ENCODE measurements at places on chromosomes 13 and 19. TPM values are rescaled to one million over a fixed set of nuclear protein-coding genes. Genes with fewer than 3 reads are reported as not detected.

- DNase-seq: no peak
Measured at GRCh38 chr13:94813920-94814475, 101.7 kb upstream of the SOX21 start.

The APC2 gene
- 0.02 TPM for total RNA-seq

The POU2F2 gene
- 0.02 TPM for total RNA-seq

DNA sequence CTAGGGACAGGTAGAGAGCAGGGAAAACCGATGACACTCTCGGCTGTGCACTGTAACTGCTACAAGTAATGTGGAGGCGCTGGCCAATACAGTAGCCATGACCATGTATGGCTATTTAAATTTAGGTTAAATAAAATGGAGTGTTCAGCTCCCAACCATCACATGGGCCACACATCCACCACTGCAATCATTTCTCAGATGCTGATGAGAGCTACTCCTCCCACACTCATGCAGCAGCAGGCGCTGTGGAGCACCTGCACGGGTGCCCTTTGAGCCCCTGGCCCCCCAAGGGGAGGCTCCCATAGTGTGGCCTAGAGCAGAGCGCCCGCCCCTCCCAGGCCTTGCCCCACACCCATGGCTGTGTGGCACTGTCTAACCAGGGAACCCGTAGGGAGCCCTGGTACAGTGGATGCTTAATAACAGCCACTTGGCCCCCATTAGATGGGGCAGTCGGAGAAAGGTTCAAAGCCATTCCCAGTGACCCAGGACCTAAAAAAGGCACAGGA, 6.0 kb downstream of the ACP4 start:
- DNase-seq: no peak

GRCh38 chr19:57282011-57282643, 1.8 kb downstream of the ZNF460 start:
- no peak for DNase-seq

DNA sequence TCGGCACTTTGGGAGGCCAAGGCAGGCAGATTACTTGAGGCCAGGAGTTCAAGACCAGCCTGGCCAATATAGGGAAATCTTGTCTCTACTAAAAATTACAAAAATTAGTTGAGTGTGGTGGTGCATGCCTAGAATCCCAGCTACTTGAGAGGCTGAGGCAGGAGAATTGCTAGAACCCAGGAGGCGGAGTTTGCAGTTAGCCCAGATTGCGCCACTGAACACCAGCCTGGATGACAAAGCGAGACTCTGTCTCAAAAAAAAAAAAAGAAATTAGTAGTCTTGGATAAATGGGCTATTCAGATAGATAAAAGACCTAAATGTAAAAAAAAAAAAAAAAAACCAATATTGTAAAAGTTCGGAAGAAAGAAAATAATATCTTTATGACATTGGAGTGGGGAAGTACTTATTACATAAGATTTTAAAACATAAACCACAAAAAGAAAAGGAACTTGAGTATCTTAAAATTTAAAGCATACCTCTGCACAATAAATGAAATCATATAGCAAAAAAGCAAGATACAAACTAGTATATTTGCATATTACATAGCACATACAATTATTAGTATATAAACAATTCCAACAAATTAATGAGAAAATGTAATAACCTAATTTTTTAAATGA, 26.7 kb upstream of the RNASEH2B start:
- no peak for DNase-seq

DNA sequence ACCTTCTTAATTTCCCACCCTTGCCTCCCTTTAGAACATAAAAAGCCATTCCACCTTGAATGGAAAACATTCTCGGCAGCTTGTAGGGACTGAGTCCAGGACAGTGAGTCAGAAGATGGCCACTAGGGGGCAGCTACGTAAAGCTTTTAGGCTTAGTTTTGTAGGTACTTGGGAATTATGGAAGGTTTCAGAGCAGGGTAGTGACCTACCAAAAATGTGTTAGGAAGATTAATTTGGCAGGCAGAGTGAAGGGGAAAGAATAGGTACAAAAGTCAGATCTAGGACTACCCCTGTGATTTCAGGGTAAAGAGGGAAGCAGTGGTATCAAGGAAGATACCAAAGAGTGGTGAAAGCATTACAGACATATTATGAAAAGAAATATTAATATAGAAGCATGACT, 198.4 kb downstream of the NDFIP2 start:
- DNase-seq: peak; percentile 46

- DNase-seq: no peak
Measured at GRCh38 chr19:19524053-19524452, 4.7 kb upstream of the YJEFN3 start.

- DNase-seq: no peak
Measured at GRCh38 chr13:28299916-28300315, 161.6 kb downstream of the PAN3 start.

The ANKRD27 gene
- total RNA-seq: 27.6 TPM

DNA sequence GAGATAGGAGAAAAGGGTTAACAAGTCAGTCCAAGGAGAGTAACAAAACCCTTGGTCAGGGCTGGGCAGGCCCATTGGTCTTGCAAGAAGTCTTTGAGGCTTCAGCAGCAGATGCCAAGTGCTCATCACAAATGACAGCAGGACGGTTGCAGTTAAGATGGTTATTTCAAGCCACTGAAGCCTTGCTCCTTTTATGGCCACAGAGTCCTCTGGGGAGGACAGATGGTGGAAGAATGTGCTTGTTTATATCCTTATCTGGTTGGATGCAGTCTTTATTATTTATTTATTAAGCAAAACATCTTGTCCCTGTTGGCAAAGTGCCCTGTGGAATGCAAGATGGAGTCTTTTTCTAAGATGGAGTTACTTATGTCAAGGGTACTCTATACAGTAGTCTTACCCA, 19.2 kb upstream of the ZNF331 start:
- DNase-seq: no peak

DNA sequence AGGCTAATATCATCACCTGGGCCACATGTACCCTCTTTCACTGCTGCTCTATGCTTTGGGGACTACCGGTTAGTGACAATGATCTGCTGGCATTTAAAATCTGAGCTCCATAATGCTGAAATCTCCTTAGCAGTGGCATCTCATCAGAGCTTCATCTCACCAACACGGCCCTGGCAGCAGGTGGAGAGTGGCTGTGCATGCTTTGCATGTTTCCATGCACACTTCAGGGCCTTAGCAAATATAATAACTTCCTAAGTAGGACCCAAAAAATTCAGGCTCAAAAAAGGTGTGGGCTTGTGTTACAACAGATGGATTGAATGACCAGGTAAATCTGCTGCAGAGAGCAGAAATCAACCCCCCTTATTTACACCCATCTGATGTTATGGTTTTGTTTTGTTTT, 55.2 kb downstream of the ALOX5AP start:
- DNase-seq: no peak

GRCh38 chr13:114166381-114167131, 12.5 kb upstream of the CFAP97D2 start:
- DNase-seq: no peak

- DNase-seq: peak; percentile 38
Measured at GRCh38 chr13:33744589-33745369, 73.2 kb upstream of the RFC3 start.

GRCh38 chr13:35857769-35858168, 273.4 kb downstream of the DCLK1 start:
- DNase-seq: no peak

The ZNF358 gene
- 37.5 TPM for total RNA-seq

DNA sequence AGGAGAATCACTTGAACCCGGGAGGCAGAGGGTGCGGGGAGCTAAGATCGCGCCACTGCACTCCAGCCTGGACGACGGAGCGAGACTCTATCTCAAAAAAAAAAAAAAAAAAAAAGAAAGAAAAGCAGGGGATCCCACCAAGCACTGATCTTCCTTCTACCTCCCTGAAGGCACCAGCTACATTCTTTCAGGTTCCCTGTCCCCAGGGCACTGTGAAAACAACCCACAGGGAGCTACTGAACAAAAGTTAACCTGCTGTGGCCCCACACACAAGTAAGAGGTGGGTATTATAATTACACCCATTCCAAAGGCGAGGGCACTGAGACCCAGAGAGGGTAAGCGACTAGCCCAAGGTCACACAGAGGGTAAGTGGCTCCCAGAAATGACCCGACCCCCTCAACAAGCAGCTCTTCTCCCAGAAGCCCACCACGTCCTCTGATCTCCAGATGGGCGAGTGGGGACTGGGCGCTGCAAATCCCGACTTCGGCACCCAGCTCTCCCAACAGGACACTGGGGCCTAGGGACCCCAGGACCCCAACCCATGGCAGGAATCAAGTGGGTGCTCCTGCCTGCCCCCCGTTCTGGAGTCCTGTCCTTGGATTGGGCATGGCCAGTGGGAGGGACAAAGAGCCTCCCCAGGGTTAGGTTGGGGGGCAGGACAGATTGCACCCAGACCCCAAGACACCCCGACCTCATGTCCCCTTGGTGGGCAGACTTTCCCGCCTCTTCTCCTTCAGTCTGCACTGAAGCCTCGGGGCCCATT, 2.4 kb downstream of the LMNB2 start:
- DNase-seq: no peak

- no peak for DNase-seq
Measured at GRCh38 chr13:80957019-80957655, 616.2 kb upstream of the SPRY2 start.

- peak; percentile 9 for DNase-seq
Measured at GRCh38 chr13:71320452-71320851, 546.6 kb downstream of the DACH1 start.

DNA sequence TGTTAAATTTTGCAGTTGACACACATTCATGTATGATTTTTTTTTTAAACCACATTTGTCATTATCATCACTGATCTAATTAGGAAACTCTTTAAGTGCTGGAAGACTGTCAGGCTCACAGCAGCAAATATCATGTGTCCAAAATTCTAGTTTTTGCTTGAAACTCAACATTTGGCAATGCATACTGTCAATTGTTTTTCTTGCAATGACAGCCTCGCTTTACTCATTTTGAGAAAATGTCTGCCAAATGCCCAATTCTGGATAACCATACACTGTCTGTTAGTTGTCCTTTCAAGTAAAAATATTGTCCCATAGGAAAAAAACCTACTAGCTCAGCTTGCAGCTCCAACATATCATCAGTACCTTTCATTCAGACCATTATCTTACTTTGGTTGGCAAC, 523.9 kb upstream of the ARGLU1 start:
- no peak for DNase-seq

GRCh38 chr13:40149611-40150274, 494.3 kb downstream of the COG6 start:
- DNase-seq: peak; percentile 69

The IZUMO4 gene
- 4.2 TPM for total RNA-seq

DNA sequence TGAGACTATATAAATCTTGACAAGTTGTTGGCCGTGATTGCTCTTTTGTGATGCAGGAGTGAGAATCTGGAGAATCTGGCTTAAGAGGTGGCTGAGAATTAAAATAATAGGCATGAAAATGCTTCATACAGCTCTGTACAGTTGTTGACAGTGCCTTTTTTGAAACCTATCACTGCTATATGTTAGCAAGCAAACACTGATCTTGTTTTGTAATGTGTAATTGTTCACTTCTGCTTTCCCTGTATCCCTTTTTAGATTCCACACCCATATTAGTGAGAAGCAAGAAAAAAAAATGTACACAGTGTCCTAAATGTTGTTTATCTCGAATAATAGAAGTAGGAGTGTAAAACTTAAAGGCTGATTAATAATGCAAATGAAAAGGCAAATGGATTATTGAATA, 31.1 kb downstream of the ITM2B start:
- DNase-seq: no peak

GRCh38 chr13:90950160-90950559, 397.3 kb upstream of the MIR17HG start:
- no peak for DNase-seq

GRCh38 chr13:108056278-108056677, 159.1 kb downstream of the LIG4 start:
- no peak for DNase-seq

The CEACAM20 gene
- not detected for total RNA-seq

GRCh38 chr13:58855283-58855682, 1223.7 kb downstream of the PCDH17 start:
- no peak for DNase-seq

- DNase-seq: no peak
Measured at GRCh38 chr19:18828786-18829185, 3.0 kb upstream of the UPF1 start.

DNA sequence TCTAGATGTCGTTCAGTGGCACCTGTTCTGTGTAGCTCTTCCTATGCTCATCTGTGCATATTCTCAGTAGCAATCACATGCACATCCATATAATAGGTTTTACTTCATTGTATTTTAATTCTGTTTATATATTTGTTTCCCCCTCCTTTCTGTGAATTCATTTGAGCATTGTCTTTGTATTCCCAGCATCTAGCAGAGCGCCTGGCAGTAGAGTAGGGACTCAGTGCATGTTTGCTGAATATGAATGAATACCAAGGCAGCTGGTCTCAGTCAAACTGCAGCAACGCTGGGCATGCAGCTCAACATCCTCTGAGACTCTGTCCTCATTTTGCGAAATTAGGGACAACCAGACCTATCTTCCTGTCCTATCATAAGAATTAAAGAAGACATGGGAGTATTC, 330.1 kb downstream of the SPRY2 start:
- no peak for DNase-seq

The NOVA2 gene
- 0.37 TPM for total RNA-seq

DNA sequence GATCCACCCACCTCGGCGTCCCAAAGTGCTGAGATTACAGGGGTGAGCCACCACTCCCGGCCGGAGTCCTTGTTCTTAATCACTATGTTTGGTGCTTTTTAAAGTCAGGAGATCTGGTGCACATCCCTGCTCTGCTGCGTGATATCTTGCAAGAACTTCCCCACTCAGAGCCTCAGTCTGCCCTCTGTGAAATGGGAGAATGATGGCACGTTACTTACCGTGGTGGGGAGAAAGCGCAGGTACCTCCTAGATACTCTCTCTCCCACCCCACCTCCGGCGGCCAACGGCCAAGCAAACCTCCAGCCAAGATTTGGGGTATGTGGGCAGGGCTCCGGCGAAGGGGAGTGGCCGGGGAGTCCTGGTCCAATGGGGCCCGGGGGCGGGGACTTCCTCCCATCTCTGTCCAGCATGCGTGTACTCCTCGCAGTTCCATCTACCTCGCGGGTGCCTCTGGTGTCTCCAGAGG, at the start of gene RYR1:
Gene RYR1, plus strand, starts transcription at position 424 of the 466 bp plus-strand sequence. CDS start 139 bp downstream, outside the sequence.
- no peak for DNase-seq

- DNase-seq: no peak
Measured at GRCh38 chr13:64746845-64747244, 2483.3 kb downstream of the PCDH9 start.

GRCh38 chr13:86445672-86446071, 646.5 kb upstream of the SLITRK6 start:
- DNase-seq: no peak
